ENCODE measurements at places on chromosomes 7 and 10. TPM values are rescaled to one million over a fixed set of nuclear protein-coding genes. Genes with fewer than 3 reads are reported as not detected.

GRCh38 chr7:4904346-4904745, 20.8 kb upstream of the RADIL start:
- ATAC-seq, result no peak

The C1QL3 gene
- total RNA-seq, result not detected

- ATAC-seq, result no peak
Measured at GRCh38 chr7:144907577-144907976, 71.7 kb upstream of the TPK1 start.

GRCh38 chr7:40720416-40720815, 585.6 kb downstream of the SUGCT start:
- no peak for ATAC-seq

The RPS24 gene
- 1,500 TPM for total RNA-seq

The PLAC9 gene
- total RNA-seq, result 5.0 TPM

DNA sequence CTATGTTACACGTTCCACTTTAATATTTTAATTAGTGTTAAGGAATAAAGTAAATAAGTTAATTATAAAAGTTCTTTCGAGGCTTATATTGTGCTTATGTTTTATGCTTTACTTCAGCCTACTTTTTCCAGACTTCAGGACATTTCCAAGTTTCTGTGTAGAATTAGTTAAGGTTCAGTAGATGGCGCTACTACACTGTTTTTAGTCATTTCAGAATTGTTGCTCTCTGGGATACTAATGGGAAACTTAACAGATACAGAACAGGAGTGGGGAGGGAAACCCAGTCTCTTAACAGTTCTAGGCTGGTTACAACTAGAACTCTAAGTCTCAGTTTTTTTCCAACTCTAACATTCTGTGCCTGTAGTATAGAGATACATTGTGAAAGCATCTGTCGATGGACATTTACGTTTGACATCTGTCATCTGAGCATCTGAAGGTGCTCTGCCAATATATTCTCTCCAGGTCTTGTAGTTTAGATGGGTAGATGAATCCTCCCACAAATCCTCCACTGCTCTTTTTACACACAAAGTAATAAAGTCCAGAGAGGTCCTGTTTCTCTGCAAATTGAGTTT, 56.8 kb upstream of the FAM171A1 start:
- ATAC-seq, result no peak

DNA sequence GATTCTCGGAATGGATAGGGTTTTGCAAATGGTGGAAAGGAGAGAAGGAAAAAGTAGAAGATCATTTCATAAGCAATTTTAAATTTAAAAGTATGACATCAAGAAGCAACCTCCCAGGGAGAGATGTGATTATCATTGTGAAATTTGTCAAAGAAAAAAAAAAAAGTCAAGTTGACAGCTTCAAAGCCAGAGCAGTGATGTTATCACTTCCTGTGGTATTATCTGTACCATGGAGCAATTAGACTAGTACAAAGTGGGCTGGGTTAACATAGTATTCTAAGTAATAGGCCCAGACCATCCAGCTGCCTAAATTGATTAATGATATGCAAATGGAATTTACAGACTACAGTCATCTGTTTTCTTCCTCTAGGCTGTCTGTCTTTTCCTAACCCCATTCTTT, 84.0 kb upstream of the NPY start:
- no peak for ATAC-seq

DNA sequence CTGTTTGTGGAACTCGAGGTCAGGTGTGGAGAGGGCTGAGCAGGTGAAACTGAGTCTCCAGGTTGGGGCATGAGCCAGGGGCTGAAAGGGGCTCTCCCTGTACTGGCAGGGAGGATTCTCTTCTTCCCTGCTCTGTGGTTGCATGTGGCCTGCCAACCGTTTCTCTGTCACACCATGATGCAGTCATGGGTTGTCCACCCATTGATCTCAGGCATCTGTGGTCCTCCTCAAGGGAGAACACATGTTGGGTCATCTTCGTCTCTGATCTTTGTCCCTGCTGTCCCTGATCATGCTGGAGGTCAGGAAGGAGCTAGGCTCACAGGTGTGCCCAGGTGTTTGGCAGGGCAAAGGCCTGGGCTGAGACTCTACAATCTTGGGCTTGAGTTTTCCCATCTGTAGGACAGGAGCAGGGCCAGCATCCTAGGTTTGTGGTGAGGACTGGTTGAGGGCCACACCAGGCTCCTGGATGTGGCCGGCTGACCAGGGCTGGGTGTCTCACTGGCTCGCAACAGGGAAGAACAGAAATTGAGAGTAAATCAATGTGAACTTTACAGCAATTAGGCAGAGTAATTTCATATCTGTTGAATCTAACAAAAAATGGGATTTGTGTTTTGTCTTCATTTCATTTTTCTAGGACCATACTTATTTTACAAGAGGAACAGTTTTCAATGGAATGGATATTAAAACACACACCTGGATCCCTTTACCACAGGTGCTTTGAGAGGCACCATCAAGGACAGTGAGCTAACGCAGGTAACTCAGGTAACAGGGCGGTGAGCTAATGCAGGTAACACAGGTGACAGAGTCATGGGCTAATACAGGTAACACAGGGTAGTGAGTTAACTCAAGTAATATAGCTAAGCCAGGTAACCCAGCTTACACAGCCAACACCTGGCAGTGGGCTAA, 58.5 kb upstream of the IGFBP3 start:
- peak; percentile 9 for ATAC-seq

- ATAC-seq, result no peak
Measured at GRCh38 chr10:49652421-49653272, 26.8 kb upstream of the C10orf53 start.

DNA sequence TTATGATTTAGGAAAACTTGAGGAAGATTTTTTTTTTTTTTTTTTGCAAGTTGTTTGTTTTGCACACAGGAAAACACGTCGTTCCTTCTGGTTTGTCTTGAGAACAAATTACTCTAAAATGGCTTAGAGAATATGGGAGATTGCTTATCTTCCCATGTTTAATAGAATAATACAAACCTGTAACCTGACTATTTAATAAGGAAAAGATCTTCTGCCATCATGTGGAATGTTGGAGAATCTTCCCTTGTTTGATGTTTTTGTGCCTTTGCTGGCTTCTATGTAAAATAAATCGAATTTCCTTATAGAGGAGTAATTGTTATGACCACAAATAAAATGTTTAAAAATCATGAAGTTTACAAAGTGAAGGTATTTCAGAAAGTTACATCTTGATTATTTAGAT, 818.8 kb downstream of the GATA3 start:
- ATAC-seq, result no peak

The ZNF425 gene
- 1.9 TPM for total RNA-seq

GRCh38 chr7:80307227-80307856, 172.7 kb downstream of the GNAI1 start:
- ATAC-seq, result no peak

DNA sequence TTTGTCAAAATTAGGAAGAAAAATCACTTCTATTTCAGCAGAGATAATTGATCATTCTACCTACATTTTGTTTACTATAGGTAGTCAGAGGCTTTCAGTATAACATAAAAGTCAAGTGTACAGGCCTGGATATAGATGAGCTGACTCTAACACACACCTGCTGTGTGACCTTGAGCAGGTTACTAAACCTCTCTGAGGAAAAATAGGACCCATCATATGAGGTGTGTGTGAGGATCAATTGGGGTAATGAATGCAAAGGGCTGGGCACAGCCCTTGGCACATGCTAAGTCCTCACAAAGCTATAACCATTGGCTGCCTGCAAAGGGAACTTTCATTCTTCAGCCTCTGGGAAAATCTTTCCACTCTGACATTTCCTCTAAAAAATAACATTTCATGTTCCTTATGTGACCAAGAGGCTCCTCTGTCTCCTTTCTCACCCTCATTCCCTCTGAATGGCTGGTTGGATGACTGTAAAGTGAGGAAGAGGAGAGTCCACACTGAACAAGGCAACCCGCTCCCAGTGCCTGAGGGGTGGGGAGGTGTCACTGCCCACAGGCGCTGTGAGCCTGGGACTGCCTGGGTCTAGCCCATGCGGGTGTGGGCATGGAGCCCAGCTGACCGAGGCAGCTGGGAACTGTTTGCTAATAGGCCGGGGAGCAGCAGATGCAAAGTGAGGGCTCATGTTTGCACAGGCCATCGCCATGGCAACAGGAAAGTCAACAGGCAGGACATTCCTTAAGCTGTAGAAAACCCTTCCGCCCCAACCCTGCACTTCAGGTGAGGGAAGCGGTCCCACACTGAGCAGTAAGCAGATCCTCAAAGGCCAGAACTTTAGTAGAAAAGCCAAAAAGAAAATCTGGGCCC, 36.8 kb downstream of the MYOF start:
- peak; percentile 93 for ATAC-seq

DNA sequence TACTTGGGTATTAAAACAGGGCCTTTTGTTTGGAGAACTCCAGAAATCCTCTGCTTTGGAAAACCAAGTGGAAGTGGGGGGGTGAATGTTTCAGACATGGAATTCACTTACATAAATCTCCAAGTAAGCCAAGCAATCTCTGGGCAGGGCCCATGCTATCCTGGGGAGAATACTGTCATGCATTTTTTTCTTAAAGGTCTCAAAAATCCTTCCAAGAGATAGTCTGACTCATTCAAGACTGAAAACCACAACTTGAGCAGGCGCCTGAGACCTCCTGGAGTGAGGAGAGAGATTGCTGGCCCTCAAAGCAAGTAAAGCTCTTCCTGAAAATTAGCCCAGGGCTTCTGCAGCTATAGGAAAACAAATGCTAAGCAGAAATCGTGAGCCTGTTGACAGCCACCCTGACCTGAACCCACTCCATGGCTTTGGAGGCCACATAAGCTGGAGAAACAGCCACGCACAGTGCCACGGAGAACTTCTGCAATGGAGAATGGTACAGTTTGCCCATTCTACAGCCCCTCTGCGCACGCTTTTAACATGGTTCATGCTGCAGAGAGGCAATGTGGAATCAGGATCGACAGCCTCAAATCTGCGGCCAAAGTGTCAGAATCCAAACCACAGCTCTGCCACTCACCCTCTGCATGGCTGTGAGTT, 203.1 kb upstream of the AUTS2 start:
- no peak for ATAC-seq

- ATAC-seq, result peak; percentile 57
Measured at GRCh38 chr10:72234560-72235095, 18.6 kb upstream of the ASCC1 start.

The CHN2 gene
- 1.6 TPM for total RNA-seq

DNA sequence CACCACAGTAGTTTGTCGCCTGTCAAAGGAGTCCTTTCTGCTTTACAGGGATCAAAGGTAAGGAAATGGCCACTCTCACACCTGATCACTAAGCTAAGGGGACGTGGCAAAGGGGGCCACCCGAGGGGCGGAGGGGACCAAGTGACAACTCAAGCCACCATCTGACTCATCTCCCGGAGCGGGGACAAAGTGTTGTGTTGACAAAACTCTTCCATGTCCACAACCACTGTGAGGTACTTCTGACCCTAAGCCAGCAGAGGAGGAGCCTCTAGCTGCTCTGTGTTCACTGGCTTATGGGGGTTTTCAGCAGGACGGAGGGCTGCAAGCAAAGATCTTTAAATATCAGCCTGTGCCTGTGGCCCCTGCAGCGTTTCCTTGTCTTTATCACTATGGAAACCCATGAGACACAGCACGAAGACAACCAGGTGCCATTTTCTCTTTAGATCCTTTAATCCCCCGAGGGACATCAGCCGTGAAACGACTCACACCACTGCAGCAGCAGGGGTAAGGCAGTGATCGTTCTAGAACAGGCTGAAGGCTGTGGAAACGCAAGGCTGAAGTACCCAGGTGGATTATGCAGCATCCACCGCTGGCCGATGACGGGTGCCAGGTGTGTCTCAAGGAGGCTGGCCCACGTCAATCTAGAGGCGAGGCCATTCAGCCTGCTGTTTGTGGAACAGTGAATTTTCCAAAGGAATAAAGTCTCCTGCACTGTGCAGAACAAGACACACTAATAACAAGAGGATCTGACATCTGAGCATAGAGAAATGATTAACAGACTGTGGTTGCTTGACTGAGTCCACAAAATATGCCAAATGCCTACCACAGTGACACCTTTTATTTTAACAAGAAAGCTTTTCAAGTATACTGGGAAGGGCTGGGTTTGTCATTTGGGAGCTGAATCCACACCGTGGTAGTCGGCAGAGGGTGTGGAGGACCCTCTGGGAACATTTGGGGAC, 26.6 kb upstream of the DDC start:
- ATAC-seq, result peak; percentile 51

DNA sequence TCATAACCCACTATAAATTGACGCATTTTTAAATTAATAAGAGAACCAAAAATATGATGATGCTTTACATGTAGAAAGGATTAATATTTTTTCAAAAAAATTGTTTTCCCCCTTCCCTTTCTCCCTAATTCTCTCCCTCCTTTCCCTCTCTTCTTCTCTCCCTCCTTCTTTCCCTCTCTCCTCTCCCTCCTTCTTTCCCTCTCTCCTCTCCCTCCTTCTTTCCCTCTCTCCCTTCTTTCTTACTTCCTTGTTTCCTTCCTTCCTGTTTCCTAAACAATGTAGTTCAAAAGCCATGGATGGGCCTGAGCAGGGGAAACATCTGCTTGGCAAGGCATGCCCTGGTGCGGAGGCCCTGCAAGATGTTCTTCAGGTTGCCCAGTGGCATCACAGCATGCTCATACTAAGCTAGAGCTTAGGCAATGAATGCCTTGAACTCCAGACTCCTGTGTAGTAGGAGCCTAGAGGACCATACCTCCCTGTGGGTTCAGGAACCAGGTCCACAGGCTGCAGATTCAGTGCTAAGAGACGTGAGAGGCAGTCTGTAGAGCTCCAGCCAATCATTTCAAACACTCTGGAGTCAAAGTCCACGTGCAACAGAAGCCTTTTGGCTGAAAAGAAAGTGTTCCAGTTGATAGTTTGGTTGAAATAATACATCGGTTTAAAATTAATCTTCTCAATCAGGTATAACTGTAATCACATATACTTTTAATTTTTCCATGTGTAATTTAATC, 20.1 kb upstream of the MRPS17 start:
- ATAC-seq, result no peak

DNA sequence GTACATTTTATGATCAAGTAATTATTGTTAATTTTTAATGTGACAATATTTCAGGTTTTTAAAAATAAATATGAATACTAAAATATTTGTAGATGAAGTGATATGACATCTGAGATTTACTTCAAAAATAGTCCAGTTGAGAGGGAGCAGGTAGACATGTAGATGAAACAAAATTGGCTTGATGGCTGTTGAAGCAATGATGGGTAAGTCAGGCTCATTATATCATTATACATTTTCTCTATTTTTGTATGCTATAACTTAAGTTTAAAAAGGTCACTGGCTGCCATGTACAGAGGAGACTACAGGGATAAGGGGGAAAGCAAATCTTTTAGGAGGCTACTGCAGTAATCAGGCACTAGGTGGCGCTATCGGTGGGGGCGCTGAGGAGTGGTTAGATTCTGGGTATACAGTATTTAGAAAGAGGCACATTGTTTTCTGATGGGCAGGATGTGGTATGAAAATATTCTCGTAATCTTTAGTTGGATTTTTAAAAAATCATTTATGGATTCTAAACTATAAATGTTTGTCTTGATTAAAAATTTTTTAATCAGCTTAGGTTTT, 189.8 kb upstream of the IMMP2L start:
- ATAC-seq, result peak; percentile 73

DNA sequence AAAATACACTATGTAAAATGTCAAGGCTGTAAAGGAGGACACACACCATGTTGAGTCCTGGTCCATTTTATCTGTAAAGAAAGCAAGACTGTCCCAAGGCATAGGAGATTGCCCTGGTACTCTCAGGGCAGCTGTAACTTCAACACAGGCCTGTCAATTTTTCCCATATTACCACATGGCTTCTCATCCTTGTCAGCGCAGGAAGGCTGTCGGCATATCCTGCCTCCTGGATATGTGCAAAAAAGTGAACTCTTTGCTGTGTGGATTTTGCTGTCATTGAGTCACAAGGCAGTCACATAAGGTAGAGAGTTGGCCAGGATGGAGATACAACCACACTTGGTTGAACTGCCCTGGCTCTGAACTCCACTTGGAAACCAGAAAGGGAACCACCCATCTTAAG, 8.7 kb downstream of the DUSP5 start:
- ATAC-seq, result no peak

The UMAD1 gene
- total RNA-seq, result 5.3 TPM

All from esophagus mucosa (tissue), 1 donor.